Thyroid gland (tissue), 4 donors: ENCODE measurements at places on chromosomes 12 and 14. TPM values are rescaled to one million over a fixed set of nuclear protein-coding genes. Genes with fewer than 3 reads are reported as not detected.

- H3K27ac ChIP-seq, result peak overlapping the region; percentile 41
- no peaks in the 10 kb centered on the region for H3K36me3 ChIP-seq
- no peaks in the 10 kb centered on the region for H3K27me3 ChIP-seq
- H3K4me3 ChIP-seq, result no peak overlapping the region
- H3K4me1 ChIP-seq, result peaks cover 7% of the 10 kb centered on the region
Measured at GRCh38 chr12:46493834-46494181, 121.2 kb upstream of the SLC38A2 start.

GRCh38 chr12:52867642-52868041 is 18.8 kb upstream of the KRT78 start:
- no peaks in the 10 kb centered on the region for H3K27me3 ChIP-seq
- H3K4me3 ChIP-seq, result no peak overlapping the region
- H3K27ac ChIP-seq, result peak overlapping the region; percentile 17
- no peaks in the 10 kb centered on the region for H3K36me3 ChIP-seq

GRCh38 chr12:127414186-127414585 is 852.8 kb upstream of the TMEM132C start:
- H3K27ac ChIP-seq, result no peak overlapping the region
- no peaks in the 10 kb centered on the region for H3K27me3 ChIP-seq
- no peak for DNase-seq
- no peaks in the 10 kb centered on the region for H3K4me1 ChIP-seq
- H3K4me3 ChIP-seq, result no peak overlapping the region
- no peaks in the 10 kb centered on the region for H3K36me3 ChIP-seq

DNA sequence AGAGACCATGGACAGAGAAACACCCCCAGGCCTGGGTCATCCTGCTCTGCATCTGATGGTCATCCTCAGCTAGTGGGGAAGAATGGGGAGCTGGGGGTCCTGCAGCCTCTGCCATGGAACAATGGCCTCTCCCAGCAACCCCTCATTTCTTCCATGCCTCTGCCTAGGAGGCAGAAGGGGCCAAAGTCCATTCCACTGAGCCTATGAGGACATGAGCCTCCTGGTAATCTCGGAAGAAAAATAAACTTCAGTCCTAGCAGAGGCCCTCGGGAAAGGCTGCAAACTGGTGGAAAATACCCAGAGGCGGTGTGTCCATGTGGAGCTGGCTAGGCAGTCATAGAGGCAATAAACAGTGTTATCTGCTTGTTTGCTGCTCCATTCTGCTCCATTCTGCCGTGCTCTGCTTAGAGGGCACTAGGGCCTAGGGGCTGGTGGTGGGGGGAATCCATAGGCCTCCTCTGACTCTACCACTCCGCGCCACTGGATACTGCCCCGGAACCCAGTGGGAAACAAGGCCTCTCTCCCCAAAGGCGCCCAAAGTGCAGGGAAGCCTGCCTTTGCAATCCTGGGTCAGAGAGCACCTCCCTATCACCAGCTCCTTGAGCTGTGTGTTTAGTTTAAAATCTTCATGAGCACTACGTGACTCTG is 4.5 kb downstream of the PGF start:
- no peak overlapping the region for H3K4me3 ChIP-seq
- peaks cover 34% of the 10 kb centered on the region for H3K4me1 ChIP-seq
- no peak for DNase-seq
- peaks cover 27% of the 10 kb centered on the region for H3K36me3 ChIP-seq
- no peaks in the 10 kb centered on the region for H3K27me3 ChIP-seq

GRCh38 chr12:131752451-131752850 is 41.6 kb downstream of the SFSWAP start:
- peaks cover 37% of the 10 kb centered on the region for H3K36me3 ChIP-seq
- H3K4me1 ChIP-seq, result no peaks in the 10 kb centered on the region
- H3K27ac ChIP-seq, result no peak overlapping the region
- no peak overlapping the region for H3K4me3 ChIP-seq
- no peaks in the 10 kb centered on the region for H3K27me3 ChIP-seq

Gene PTPRB
- total RNA-seq, result 24.4 TPM

GRCh38 chr12:111444925-111445725 is 39.4 kb downstream of the SH2B3 start:
- no peaks in the 10 kb centered on the region for H3K27me3 ChIP-seq
- peaks cover 19% of the 10 kb centered on the region for H3K36me3 ChIP-seq
- no peak overlapping the region for H3K4me3 ChIP-seq
- peaks cover 77% of the 10 kb centered on the region for H3K4me1 ChIP-seq
- H3K27ac ChIP-seq, result peak overlapping the region; percentile 65
- peak; percentile 37 for DNase-seq

Gene FSCB
- 1.5 TPM for total RNA-seq

Gene ATG14
- 22.2 TPM for total RNA-seq

GRCh38 chr12:70243510-70244371 is 508 bp downstream of the CNOT2 start:
- peak overlapping the region; percentile 96 for H3K27ac ChIP-seq
- peaks cover 31% of the 10 kb centered on the region for H3K4me1 ChIP-seq
- no peaks in the 10 kb centered on the region for H3K27me3 ChIP-seq
- H3K4me3 ChIP-seq, result peak overlapping the region; percentile 95
- peak; percentile 64 for DNase-seq

DNA sequence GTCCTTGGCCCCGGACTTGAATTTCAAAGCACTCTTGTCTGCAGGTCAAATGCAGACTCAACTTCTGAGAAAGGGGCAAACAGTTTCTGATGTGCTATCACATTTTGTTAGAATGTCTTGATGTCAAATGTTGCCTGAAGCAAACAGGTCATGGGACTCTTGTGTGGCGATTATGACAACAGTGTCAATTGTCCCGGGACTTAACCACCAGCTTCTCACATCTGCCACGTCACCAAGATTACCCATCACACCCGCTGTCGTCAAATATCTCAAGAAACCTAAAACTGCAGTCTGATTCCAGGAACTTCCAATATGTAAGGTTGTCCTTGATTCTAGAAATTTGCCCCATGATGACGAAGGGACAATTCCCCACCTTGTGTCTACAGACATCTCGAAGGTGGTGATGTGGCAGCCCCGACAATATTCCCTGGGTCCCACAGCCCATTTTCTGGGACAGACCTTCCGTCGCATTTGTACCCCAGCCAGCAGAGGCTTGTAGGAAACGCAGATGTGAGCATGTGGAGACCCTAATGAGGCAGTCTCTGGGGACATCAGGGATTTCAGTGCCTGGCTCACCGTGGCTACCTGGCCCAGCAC is 21.3 kb downstream of the LRTM2 start:
- no peak overlapping the region for H3K4me3 ChIP-seq
- no peaks in the 10 kb centered on the region for H3K4me1 ChIP-seq
- no peak for DNase-seq
- no peaks in the 10 kb centered on the region for H3K36me3 ChIP-seq

- peaks cover 17% of the 10 kb centered on the region for H3K36me3 ChIP-seq
- no peak overlapping the region for H3K27ac ChIP-seq
- DNase-seq, result no peak
Measured at GRCh38 chr14:74886001-74886400, 4.3 kb downstream of the DLST start.

DNA sequence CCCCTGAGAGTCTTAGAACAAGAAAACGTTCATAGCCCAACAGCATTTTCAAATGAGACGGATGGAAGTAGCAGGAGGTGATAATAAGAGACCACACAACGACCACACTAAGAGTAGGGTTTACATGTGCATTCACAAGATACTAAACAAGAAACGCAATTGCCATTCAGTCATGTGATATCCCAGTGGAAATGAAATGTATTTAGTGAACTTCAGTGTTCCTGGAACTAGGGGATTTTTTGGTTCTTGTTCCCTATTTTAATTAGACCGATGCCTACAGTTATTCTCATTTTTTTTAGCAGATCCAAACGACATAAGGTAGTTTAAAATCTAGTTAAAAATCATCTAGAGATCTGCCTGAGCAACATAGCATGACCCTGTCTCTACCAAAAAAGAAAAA is 150.0 kb downstream of the GPR65 start:
- H3K36me3 ChIP-seq, result no peaks in the 10 kb centered on the region
- H3K4me1 ChIP-seq, result no peaks in the 10 kb centered on the region
- no peaks in the 10 kb centered on the region for H3K27me3 ChIP-seq
- no peak overlapping the region for H3K27ac ChIP-seq
- no peak for DNase-seq
- no peak overlapping the region for H3K4me3 ChIP-seq
